ENCODE measurements at places on chromosomes 5 and 9.

DNA sequence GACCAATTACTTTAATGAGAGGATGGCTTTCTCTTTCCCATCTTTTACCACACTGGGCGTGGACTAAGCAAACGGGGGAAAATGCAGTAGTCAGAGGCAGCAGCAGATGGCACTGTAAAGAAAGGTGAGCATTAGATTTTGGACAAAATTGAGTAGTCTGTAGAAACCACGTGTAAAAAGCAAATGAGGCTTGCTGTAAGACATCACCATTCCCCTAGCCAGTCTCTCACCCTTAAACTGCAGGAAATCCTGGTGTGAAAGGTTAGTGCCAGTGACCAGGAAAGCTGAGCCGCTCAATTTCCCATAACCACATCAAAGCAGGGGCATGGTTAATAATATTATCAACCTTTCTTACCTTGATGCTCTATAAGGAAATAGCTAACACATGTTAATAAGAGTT is 31.8 kb downstream of the SPATA31C2 start:
- peak; percentile 20 for DNase-seq

- no peak for DNase-seq
Observed at GRCh38 chr9:80078826-80079225, 507.1 kb downstream of the TLE4 start.

DNA sequence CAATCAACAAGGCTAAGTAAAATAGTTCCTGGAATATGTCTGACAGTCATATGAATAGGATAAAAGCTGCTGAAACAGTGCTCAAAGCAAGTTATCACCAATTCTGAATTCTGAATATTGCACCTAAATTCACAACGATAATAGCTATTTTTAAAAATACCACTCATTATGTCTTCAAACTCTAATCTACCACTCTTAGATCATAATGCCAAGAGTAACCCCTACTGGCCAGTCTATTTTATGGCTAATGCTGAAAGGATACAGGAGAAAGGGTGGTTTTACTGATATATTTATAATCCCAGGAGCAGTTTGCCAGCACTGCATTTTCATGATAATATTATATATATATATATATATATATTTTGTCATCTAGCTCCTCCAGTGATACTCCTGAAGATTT is 232.8 kb downstream of the PDE4D start:
- DNase-seq = no peak

- no peak for DNase-seq
Observed at GRCh38 chr9:103627731-103628130, 466.4 kb upstream of the SMC2 start.

- DNase-seq = no peak
Observed at GRCh38 chr5:45454114-45454513, 242.1 kb downstream of the HCN1 start.

DNA sequence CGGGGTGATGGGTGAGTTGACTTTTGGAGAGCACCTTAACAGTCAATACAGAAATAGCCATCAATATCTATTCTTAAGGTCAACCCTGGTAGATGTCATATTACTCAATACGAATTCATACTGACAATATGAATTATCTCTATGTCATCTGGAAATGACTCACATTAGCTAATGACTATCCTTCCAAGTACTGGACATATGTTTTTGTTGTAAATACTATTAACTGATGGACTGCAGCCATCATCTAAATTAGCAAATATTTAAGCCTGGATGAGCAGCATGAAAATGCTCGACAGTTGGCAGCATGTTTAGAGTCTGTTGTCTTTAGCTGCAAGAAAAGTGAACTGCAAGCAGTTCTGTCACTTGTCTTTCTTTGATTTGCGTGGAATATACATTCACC is 19.6 kb upstream of the ISOC1 start:
- no peak for DNase-seq

GRCh38 chr5:119751734-119752094 is 122.4 kb downstream of the FAM170A start:
- no peak for DNase-seq

DNA sequence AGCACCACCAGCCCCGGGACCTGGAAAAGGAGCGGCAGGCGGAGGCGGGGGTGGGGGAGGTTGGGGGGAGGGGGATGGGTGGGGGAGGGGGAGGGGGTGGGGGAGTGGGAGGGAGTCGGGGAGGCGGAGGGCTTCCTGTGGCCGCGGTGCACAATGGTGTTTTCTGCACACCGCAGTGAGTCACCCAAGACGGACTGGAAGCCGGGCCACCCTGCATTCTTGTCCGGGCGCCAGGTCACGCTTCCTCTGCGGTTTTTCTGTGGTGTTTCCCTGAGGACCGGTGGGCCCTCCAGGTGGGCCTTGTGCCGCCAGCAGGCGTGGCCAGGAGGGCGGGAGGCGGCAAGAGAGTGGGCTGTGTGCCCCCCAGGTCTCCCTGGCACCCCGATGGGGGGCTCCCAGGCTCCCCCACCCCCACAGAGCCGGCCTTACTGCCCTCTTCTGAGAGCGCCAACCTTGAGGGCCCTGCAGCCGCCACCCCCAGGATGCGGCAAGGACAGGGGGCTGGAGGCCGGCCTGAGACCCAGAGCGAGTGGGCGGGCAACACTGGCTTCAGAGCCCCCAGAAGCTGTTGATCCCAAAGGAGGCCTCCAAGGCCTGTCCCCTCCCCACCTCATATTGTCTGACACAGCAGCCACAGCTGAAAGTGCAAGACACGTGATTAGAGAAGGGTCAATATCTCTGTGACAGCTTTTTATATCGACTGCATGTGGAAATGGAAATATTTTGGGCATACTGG is 11.1 kb downstream of the EXD3 start:
- DNase-seq = no peak

GRCh38 chr5:96736937-96737336 is 70.8 kb downstream of the ERAP1 start:
- no peak for DNase-seq

- no peak for DNase-seq
Observed at GRCh38 chr5:176775409-176775808, 35.0 kb upstream of the UNC5A start.

DNA sequence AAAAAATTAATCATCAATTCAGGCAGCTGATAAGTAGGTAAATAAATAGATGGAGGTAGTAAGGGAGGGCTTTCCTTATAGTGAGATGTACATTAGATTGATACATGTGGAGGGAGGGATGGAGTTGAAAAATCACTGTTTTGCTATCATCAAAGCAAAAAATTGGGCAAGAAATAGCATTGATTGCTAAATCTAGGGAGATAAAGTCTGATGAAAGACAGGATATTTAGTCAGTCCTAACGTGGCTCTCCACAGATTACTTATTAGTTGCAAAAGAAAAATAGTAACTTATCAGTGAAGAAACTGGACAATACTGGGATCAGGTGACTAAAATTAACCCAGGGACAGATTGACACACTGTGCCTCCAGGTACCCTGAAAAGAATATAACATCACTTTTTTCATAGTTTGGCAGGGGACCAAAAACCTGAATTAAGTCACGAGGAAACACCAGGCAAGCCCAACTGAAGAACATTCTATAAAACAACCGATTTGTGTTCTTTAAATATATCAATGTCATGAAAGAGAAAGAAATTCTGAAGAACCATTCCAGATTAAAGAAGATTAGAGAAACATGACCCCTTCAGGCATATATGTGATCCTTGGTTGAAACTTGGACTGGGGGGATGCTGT is 27.1 kb upstream of the GOLPH3 start:
- no peak for DNase-seq

GRCh38 chr9:12702160-12702758 is 9.1 kb downstream of the TYRP1 start:
- DNase-seq = peak; percentile 58

DNA sequence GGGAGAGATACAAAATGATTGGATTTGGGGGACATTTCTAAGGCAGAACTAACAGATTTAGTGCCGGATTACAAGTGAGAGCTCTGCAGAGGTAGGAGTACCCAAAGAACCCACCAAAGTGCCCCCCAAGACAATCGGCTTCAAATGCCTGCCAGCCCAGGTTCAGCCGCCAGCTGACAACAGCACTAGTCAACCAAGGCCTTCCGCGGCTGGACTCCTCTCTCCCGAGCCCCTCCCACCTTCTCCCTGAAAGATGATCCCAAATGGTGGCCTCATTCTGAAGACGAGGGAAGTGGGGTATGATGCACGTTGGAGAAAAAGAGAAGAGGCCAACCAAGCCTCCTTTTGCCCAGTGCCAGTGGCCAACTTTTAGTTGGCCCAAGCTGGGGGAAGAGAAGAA is 210.4 kb upstream of the SLC30A5 start:
- no peak for DNase-seq

- no peak for DNase-seq
Observed at GRCh38 chr5:170945275-170945674, 83.5 kb downstream of the RANBP17 start.

GRCh38 chr9:114688379-114688778 is 6.4 kb upstream of the TEX48 start:
- DNase-seq = no peak

- DNase-seq = no peak
Observed at GRCh38 chr5:124859027-124859426, 112.6 kb upstream of the ZNF608 start.

DNA sequence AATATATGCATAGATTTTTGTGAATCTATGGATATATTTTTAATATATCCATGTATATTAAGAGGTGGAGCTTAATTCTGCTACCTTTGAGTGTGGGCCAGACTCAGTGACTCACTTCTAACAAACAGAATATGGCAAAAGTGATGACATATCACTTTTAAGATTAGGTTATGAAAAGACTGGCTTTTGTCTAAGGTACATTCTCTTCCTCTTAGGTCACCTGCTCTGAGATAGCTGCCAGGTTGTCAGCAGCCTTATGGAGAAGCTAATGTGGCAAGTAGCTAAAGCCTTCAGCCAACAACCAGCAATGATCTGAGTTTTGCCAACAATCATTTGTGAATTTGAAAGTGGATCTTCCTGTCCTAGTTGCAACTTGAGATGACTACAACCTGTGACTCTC is 83.8 kb downstream of the ANKRD31 start:
- DNase-seq = no peak

Measured in ELF-1 (cell line).